ENCODE measurements at places on chromosomes 3 and 15.

DNA sequence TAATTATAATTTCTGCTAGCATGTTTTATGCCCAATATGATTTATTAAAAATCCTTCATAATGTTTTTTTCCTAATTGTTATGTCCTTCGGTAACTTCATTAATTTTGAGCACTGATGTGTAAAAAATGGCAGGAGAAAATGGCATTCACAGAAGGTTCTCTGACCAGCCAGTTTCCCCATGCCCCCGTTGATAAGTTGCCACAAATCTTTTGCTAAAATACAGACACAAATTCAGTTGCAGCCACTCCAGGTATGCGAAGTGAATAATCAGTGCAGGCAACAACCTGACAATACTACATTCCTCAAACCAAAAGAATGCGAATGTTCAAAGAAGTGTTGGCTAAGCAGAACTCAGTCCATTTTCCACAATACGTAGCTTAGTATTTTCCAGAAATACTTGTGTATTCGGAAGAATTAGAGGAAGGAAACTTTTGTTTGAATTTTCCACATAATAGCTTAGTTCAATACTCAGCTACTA, 32.7 kb downstream of the CHL1 start:
- DNase-seq: no peak

- DNase-seq: no peak
Measured at GRCh38 chr3:175001091-175001490, 142.0 kb downstream of the NAALADL2 start.

GRCh38 chr3:40717471-40717870, 192.7 kb downstream of the ZNF621 start:
- no peak for DNase-seq

GRCh38 chr3:66138336-66139313, 82.2 kb upstream of the SLC25A26 start:
- peak; percentile 13 for DNase-seq

- DNase-seq: no peak
Measured at GRCh38 chr15:69474846-69475455, 22.3 kb downstream of the RPLP1 start.

- no peak for DNase-seq
Measured at GRCh38 chr3:161890147-161890625, 393.6 kb downstream of the OTOL1 start.

GRCh38 chr3:122942239-122942638, 85.3 kb downstream of the SEMA5B start:
- DNase-seq: no peak

GRCh38 chr3:196609805-196610515, 29.5 kb upstream of the NRROS start:
- DNase-seq: no peak

- DNase-seq: no peak
Measured at GRCh38 chr3:98325055-98325454, 28.6 kb upstream of the OR5K4 start.

GRCh38 chr3:146888176-146888575, 283.0 kb upstream of the PLSCR5 start:
- no peak for DNase-seq

DNA sequence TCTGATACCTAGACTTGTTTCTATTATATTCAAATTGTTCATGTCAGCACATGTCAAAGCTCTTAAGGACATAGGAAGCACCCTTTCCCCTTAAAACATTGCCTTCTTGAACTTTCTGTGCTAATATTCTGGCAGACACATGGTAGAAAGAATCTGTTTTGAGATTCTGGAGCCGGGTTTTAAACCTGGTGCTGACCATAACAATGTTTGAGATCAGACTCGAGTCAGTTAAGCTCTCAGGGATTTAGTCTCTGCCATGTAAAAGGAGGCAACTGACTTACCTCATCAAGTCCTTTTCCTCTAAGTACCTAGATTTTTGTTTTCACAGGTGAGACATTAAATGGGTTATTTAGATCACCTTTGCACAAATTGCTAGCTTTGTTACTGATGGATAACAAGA, 38.9 kb downstream of the RBMS3 start:
- no peak for DNase-seq

GRCh38 chr15:61828860-61829513, 231.3 kb downstream of the VPS13C start:
- DNase-seq: no peak
